ENCODE measurements at places on chromosomes 6 and 20. TPM values are rescaled to one million over a fixed set of nuclear protein-coding genes. Genes with fewer than 3 reads are reported as not detected.

- DNase-seq: no peak
These were observed 352.8 kb upstream of the SOX4 start for GRCh38 chr6:21240709-21241108.

The SRF gene
- total RNA-seq: 20.9 TPM

- no peak for DNase-seq
These were observed 95.6 kb upstream of the RALGAPA2 start for GRCh38 chr20:20808016-20808415.

DNA sequence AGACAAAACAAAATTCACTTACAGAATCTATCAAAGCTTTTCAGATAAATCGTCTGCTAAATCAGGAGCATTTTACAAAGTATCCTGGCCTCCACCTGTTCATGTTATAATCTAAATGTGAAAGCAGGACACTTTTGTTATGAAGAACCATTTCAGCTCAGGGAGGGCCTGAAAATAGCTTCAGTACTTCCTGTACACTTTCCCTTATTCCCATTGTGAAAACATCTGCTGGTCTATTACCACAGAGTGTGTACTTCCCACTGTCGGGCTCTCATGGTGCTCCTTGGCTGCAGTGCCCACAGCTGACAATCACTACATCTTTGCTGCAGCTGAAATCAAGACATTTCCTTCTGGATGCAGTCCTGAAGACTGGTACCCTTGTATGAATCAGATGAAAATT, 128.1 kb downstream of the OPRM1 start:
- no peak for DNase-seq

GRCh38 chr6:82248273-82248735, 760 bp upstream of the IBTK start:
- DNase-seq: peak; percentile 54

DNA sequence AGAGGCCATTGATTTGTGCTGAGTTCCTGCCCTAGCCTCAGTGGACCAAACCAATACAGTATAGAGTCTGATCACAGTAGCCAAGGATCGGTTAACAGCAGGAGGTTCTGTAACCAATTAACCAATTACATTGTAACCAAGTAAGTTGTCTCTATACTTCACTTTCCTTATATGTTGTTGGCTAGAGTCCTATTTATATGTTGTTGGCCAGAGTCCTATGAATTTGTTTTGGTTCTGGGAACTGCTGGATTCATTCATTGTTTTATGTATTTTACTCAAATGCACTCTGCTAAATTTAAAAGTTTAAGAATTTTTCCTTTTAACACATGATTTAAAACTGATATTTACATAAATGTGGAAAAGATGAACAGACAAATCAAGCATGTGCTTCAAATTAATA, 597.4 kb upstream of the HS3ST5 start:
- DNase-seq: no peak

The OPN5 gene
- total RNA-seq: not detected

The DDR1 gene
- total RNA-seq: 16.7 TPM

DNA sequence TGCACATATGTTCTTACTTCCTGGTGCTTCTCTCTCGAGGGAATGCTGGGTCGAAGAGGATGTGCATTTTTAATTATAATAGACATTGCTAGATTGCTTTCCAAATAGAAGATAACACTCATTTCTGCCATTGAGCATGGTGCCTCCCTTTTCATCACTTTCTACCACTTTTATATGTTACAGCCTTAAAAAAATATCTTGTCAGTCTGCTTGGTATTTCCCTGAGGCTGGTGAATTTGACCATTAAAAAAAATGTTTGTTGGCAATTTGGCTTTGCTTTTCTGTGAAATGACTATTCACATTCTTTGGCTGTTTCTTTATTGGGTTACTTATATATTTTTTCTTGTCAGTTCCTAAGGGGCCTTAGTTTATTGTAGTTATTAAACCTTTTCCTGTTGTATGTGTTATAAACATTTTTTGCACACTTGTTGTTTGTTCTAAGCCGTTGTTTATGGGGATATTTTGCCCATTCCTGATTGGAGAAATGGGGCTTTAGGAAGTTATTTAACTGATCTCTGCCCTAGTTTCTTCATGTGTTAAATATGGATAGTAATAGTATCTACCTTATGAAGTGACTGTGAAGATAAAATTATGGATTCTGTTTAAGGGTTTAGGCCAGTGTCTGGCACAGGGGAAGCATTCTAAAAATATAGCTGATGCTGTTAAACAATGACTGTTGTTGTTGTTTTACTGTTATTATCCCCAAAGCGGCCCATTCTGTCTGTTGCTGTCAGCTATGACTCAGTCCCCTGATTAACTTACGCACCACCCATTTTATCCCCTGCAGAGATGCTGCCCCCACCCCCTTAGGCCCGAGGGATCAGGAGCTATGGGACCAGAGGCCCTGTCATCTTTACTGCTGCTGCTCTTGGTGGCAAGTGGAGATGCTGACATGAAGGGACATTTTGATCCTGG, 3.8 kb downstream of the DDR1 start:
- peak; percentile 35 for DNase-seq

The ATP9A gene
- 11.1 TPM for total RNA-seq

- no peak for DNase-seq
These were observed 53.7 kb downstream of the JARID2 start for GRCh38 chr6:15299430-15300131.

GRCh38 chr6:23591761-23592160, 534.3 kb upstream of the NRSN1 start:
- DNase-seq: no peak

- DNase-seq: no peak
These were observed 166.6 kb downstream of the PDSS2 start for GRCh38 chr6:107292715-107293271.

- DNase-seq: no peak
These were observed 94.6 kb upstream of the ENPP5 start for GRCh38 chr6:46265373-46265772.

DNA sequence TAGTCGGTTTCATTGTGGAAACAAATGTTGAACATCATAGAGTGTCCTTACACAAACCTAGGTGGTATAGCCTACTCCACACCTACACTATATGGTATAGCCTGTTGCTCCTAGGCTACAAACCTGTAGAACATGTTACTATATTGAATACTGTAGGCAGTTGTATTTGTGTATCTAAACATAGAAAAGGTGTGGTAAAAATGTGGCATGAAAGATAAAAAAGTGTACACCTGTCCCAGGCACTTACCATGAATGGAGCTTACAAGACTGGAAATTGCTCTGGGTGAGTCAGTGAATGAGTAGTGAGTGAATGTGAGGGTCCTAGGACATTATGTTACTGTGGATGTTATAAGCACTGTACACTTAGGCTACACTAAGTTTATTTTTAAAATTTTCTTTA, 103.0 kb downstream of the ZFAND3 start:
- no peak for DNase-seq

The ECT2L gene
- total RNA-seq: not detected

DNA sequence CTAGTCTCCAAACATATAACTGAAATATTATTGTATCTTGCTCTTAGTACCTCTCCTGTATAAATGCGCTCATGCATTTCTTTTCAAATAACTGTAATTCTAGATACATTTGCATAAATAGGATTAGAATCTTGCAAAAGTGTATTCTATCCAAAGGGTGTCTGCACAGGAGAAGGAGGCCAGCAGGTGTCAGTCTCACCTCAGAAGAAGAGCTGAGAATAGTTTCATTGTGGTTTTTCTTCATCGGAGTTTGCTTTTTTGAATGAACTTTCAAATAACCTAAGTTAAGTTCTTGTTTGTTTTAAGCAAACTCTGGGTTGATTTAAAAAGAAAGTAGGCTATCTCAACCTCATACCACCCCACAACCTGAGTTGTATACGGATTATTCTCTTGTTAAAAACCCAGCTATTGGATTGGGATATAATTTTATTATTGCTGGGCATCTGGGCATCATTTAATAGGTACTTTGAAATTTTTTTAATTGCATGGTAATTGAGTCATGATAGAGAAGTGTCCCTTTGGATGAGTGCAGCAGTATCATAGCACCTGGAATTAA, 125.0 kb upstream of the MLIP start:
- DNase-seq: peak; percentile 17

- no peak for DNase-seq
These were observed 221.6 kb upstream of the KCNG1 start for GRCh38 chr20:51244466-51244865.

All from MG63 (cell line).